ENCODE measurements at places on chromosomes 12 and 14.

DNA sequence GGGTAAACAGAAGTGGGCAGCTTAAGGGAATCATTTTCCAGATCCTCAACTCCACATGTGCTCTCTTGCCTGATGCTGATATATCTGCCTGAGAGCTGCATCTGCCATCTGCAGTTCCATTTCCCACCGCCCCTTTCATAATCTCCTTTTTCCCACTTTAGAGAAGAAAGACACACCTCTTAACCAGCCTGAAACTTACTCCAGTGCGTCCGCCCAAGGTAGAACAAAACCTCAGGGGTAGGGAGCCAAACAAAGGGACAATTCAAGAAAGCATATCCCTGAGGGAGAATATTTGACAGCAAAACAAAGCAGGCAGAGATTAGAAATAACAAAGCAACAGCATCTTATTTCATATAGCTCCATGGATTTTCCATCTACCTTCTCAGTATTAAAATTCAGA is 4.3 kb downstream of the MDM1 start:
- no peak for DNase-seq

GRCh38 chr14:64929014-64929359 is 13.6 kb downstream of the GPX2 start:
- DNase-seq: no peak

DNA sequence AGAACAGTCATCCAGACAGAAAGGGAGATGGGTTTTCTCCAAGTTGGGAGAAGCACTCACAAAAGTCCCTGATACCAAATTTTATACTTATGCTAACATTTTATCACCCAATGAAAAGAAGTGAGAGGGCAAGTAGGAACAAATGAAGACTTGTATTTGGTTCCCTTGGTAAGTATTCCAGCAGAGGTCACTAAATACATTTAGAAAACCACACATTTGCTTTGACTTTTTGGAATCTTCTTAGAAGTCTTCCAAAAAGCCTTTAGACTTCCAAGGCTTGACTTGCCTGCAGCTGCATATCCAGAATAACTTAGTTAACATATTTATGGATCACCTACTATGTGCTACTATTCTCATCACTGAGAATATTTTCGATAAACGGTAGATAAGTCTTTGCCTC is 3.1 kb upstream of the GYS2 start:
- DNase-seq: no peak

DNA sequence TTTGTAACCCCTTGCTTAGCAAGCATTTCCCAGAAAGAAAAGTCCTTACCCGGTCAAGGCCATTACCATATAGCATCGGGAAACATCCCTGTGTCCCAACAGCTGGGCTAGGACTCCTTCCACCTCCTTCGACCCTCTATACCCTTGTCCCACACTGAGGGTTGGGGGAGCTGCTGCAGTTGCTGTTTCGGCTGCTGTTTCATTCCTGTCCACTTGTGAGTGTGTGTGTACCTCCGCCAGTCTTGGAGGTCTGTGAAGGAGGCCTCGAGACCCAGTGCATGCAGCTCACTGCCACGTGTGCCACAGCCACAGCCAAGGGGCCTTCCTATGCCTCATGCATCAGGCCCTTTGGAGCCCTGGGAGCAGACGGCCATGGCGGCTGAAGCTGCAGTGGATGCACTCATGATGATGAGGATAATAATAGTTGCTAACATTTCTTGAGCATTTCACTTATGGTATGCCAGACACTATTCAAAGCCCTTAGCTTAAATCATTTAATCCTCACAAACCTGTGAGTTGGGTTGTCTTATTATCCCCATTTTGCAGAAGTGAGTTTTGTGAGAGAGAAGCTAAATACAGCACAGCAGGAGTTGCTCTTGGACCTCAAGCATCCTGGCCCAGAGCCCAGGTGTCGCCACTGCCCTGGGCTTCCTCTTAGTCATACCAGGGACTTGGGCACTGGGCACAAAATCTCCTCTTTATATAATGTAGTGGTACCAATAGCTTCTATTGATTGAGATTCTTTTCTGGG is 156.5 kb downstream of the PRKCH start:
- peak; percentile 80 for DNase-seq

DNA sequence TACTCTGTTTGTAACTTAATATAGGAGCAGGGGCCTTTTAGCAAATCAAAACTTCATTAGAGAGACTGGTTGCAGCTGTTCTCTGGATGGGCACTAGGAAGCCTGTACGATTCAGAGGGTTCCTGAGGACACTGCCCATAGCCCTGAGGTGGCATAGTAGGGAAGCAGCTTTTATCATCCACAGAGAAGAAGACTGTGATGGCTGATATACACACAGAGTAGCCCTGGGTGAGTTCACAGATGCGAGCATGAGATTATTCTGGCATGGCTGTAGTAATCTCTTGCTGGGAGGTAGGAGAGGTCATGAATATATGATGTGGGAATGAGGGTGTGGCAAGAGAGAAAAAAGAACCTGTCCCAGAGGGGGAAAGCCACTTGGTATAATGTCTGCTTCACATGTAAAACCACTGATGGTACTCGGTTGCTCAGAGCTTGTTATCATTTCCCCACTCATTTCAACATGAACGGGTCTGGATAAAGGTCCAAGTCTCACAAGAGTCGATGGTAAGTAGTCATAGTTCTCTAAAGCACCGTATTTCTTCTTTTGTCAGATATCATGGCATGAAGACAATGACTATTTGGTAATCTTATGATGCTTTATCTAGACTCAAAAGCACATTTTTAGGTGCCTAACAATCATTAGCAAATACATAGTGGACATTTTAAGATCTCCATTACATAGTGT is 52.0 kb downstream of the PEBP1 start:
- no peak for DNase-seq

- DNase-seq: no peak
These were observed 1124.7 kb downstream of the FLRT2 start for GRCh38 chr14:86654558-86655184.
